ENCODE measurements at places on chromosomes 5 and 9. TPM values are rescaled to one million over a fixed set of nuclear protein-coding genes. Genes with fewer than 3 reads are reported as not detected.

- DNase-seq, result no peak
These were observed 97.7 kb downstream of the AK8 start for GRCh38 chr9:132780230-132781007.

GRCh38 chr5:2012885-2013284 is 130.2 kb upstream of the IRX4 start:
- DNase-seq, result no peak

GRCh38 chr5:40166802-40167201 is 512.9 kb upstream of the PTGER4 start:
- no peak for DNase-seq

DNA sequence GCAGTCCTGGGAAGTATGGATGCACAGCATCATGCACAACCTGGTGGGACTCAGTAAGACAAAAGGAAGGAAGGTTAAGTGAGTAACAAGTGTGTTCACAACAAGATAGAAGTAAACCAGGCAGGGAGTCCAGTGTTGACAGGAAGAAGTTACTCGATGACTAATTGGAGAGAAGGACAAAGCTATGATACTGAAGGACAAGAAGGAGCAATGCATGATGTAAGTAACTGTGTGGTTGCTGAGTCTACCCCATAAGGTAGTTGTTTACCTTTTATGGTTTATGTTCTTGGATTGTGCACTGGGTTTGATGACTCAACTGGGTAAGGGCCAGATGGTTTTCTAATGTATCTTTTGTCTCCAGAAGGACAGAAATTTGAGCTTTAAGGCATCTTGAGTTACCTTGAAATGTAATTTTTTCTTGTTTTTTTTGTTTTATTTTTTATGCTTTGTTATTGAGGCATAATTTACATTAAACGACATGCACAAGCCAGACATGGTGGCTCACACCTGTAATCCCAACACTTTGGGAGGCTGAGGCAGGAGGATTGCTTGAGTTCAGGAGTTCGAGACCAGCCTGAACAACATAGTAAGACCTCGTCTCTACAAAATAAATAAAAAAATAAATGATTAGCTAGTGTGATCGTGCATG is 89.2 kb upstream of the CAST start:
- DNase-seq, result no peak

DNA sequence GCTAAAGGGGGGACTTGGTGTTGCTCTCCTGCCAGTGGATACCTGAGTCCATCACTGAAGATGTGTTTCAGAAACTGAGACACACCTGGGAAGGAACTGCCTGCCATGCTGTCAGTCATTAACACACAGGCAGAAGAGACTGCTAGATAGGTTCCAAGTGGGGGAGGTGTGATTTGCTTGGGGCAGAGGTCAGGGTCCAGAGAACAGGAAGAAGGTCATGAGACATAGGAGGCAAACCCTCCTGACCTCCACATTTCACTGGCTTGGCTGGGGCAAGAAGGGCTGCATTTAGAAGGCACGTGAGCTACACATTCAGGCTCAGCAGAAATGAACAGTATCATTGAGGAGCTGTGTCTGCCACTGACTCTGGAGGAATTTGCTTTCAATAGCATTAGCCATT is 215.8 kb downstream of the HSPA4 start:
- no peak for DNase-seq

DNA sequence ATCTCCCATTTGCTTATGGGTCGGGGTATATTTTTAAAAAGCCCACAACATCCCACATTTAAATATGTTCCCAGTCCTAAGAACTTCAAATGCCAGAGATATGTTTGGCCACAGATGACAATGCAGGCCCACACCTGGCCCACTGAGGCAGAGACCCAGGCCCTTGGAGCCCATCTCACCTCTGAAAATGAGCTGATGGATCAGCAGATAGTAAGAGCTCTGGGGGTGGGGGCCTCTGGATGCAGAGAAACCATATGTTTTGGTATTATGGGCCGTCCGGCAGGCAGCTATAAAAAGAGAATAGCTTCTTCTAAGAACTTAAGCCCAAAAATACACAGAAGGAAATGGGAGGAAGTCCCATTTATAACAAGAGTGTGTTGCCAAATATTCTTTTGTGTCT is 256.0 kb downstream of the GRIA1 start:
- no peak for DNase-seq

GRCh38 chr9:21265421-21266189 is 25.8 kb upstream of the IFNA14 start:
- DNase-seq, result no peak

GRCh38 chr9:133421615-133422542 is at the start of gene ADAMTS13:
ADAMTS13 (plus strand) TSS chr9:133422367; CDS start chr9:133422444, 77 bp downstream.
- no peak for DNase-seq

DNA sequence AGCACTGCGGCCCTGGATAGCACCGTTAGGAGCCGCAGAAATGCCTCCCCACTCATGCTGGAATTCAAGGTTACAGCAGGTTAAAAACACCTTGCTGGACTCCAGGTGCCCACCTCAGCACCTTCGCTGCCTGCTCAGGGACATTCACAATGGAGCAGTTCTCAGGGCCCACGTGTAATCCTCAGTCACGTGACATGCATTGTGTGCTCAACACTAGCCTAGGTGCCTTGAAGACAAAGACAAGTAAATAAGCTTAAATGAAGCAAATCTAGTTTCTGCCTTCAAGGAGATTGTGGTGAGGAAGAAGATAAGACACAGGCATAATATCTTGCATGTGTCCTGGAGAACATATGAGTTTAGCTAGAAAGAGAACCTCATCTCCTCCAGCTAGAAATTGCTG is 82.1 kb downstream of the FSTL4 start:
- DNase-seq, result no peak

- peak; percentile 15 for DNase-seq
These were observed 18.4 kb upstream of the SLC9A3 start for GRCh38 chr5:542319-543311.

TAF9 gene
- total RNA-seq, result 31.1 TPM

CEL gene
- 0.20 TPM for total RNA-seq

RNF180 gene
- total RNA-seq, result 5.8 TPM

PCDHB5 gene
- 1.2 TPM for total RNA-seq

MEGF10 gene
- 1.4 TPM for total RNA-seq

SFXN1 gene
- 89.2 TPM for total RNA-seq

SLC6A7 gene
- not detected for total RNA-seq

PKD2L2 gene
- total RNA-seq, result not detected

GABRB2 gene
- not detected for total RNA-seq

ABO gene
- total RNA-seq, result not detected
